Calu3 (cell line): ENCODE measurements at places on chromosomes 4 and X.
A peak's percentile ranks its signal among the peaks of the same experiment; 100 is the strongest.

DNA sequence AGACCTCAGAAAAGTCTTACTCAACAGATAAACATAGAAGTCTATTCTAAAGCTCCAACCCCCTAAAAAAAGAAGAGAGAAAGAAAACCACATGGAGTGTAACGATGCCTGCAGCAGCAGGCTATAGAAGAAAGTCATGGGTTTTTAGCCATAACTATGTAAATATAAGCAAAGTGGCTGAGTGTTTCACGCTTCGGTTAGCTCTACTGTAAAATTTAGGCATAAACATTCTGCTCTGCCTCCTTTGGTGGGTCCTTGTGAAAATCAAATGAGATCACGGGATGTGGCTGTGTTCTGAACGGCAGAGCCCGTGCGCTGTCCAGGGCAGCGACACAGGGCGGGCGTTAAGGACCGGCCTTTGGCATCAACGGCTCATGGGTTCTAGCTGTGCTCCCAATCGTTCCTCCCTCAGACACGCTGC is 78.4 kb downstream of the IRF2 start:
- DNase-seq, result no peak
- H3K27ac ChIP-seq, result no peak overlapping the region
- no peaks in the 10 kb centered on the region for H3K4me1 ChIP-seq

GRCh38 chr4:118086344-118086743 is 52.1 kb downstream of the NDST3 start:
- no peaks in the 10 kb centered on the region for H3K36me3 ChIP-seq
- no peaks in the 10 kb centered on the region for H3K27me3 ChIP-seq
- DNase-seq, result peak; percentile 1
- no peak overlapping the region for H3K27ac ChIP-seq
- no peaks in the 10 kb centered on the region for H3K4me1 ChIP-seq

DNA sequence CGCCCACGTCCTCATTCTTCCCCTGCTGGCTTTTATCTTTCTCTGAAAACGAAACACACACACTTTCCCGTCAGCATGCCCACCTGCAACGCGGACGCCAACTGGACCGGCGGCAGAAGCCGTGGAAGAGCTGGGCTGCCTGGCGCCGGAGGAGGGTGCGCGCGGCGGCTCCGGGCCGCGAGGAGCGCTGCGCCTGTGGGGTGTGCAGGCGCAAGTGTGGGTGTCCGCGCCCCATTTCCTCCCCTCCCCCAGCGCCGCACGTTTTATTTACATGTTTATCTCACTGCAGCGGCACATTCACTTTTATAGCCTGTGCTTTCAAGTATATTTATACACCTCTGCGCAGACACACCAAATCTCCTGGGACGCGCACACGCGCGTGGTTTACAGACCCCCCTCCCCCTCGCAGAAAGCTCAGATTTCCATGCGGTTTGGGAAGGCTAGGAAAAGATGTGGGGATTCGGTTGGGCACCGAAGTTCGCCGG is 1.5 kb downstream of the PITX2 start:
- no peak overlapping the region for H3K27ac ChIP-seq
- H3K36me3 ChIP-seq, result no peaks in the 10 kb centered on the region
- no peaks in the 10 kb centered on the region for H3K4me1 ChIP-seq
- no peak for DNase-seq
- no peak overlapping the region for H3K4me3 ChIP-seq

GRCh38 chr4:120855307-120856001 is 67.1 kb downstream of the PRDM5 start:
- no peaks in the 10 kb centered on the region for H3K36me3 ChIP-seq
- no peak overlapping the region for H3K4me3 ChIP-seq
- no peaks in the 10 kb centered on the region for H3K27me3 ChIP-seq
- H3K27ac ChIP-seq, result no peak overlapping the region

DNA sequence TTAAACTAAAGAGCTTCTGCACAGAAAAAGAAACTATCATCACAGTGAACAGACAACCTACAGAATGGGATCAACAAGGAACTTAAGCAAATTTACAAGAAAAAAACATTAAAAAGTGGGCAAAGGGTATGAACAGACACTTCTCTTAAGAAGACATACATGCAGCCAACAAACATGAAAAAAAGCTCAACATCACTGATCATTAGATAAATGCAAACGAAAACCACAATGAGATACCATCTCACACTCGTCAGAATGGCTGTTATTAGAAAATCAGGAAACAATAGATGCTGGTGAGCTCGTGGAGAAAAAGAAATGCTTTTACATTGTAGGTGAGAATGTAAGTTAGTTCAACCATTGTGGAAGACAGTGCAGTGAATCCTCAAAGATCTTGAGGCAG is 27.8 kb downstream of the PAPSS1 start:
- H3K36me3 ChIP-seq, result no peaks in the 10 kb centered on the region
- DNase-seq, result no peak
- no peak overlapping the region for H3K27ac ChIP-seq
- no peaks in the 10 kb centered on the region for H3K4me1 ChIP-seq

- DNase-seq, result no peak
- H3K4me1 ChIP-seq, result peaks cover 5% of the 10 kb centered on the region
- no peaks in the 10 kb centered on the region for H3K27me3 ChIP-seq
- H3K36me3 ChIP-seq, result no peaks in the 10 kb centered on the region
- H3K27ac ChIP-seq, result no peak overlapping the region
Observed at GRCh38 chrX:152905081-152905420, 7.2 kb downstream of the ZNF185 start.

- H3K27me3 ChIP-seq, result no peaks in the 10 kb centered on the region
- H3K4me3 ChIP-seq, result no peak overlapping the region
- no peaks in the 10 kb centered on the region for H3K36me3 ChIP-seq
- no peak for DNase-seq
- no peak overlapping the region for H3K27ac ChIP-seq
- H3K4me1 ChIP-seq, result peaks cover 12% of the 10 kb centered on the region
Observed at GRCh38 chr4:100826808-100827548, 309.2 kb upstream of the EMCN start.

DNA sequence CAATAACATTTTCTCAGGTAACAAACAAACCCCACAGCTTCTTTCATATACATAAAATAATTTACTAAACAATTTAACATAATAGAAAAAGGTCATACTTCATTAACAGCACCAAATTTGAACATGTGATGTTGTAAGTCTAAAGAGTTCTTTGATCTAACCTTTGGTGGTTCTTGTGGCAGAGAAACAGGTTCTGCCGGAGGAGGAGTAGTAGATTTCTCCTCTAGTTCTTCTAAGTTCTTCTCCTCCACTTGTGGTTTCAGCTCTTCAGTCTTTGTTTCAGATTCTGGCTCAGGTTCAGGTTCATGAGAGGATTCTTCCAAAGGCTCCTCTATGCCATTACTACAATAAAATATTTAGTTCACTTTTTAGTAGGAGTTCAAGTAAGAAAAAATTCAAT is 18.3 kb downstream of the G3BP2 start:
- no peak overlapping the region for H3K4me3 ChIP-seq
- peaks cover 13% of the 10 kb centered on the region for H3K4me1 ChIP-seq
- H3K36me3 ChIP-seq, result peaks cover 28% of the 10 kb centered on the region
- DNase-seq, result no peak
- H3K27ac ChIP-seq, result no peak overlapping the region
- H3K27me3 ChIP-seq, result no peaks in the 10 kb centered on the region

GRCh38 chr4:55947912-55948725 is 626 bp upstream of the CEP135 start:
- H3K4me1 ChIP-seq, result peaks cover 16% of the 10 kb centered on the region
- H3K27ac ChIP-seq, result peak overlapping the region; percentile 86
- no peaks in the 10 kb centered on the region for H3K27me3 ChIP-seq

DNA sequence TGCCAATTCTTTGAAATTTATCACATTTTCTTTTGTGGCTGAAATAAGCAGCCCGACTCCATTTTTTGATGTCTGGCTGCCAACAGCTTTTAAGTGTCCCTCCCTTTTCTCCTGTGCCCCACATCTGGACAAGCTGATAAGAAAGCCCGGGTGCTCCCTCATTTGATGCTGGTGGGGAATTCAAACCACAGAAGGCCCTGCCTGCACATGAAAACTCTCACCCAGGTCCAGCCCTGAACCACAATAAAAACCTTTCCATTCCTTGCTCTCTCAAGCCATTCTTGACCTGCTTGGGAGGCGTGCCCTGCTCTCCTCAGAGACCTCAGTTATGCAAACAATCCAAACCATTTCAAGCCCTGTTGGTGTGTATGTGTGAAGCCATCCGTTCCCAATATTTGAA is 93.9 kb downstream of the FAM53A start:
- H3K27ac ChIP-seq, result no peak overlapping the region
- no peaks in the 10 kb centered on the region for H3K4me1 ChIP-seq

GRCh38 chrX:110002300-110003166 is at the start of gene TMEM164:
TSS of gene TMEM164 (plus strand) at chrX:110003114. CDS start at chrX:110003775, 661 bp downstream.
- H3K4me1 ChIP-seq, result peaks cover 39% of the 10 kb centered on the region
- peak; percentile 85 for DNase-seq
- H3K27me3 ChIP-seq, result peaks cover 10% of the 10 kb centered on the region
- H3K36me3 ChIP-seq, result peaks cover 29% of the 10 kb centered on the region
- peak within 1 kb of the TSS; percentile 89 for H3K27ac ChIP-seq

DNA sequence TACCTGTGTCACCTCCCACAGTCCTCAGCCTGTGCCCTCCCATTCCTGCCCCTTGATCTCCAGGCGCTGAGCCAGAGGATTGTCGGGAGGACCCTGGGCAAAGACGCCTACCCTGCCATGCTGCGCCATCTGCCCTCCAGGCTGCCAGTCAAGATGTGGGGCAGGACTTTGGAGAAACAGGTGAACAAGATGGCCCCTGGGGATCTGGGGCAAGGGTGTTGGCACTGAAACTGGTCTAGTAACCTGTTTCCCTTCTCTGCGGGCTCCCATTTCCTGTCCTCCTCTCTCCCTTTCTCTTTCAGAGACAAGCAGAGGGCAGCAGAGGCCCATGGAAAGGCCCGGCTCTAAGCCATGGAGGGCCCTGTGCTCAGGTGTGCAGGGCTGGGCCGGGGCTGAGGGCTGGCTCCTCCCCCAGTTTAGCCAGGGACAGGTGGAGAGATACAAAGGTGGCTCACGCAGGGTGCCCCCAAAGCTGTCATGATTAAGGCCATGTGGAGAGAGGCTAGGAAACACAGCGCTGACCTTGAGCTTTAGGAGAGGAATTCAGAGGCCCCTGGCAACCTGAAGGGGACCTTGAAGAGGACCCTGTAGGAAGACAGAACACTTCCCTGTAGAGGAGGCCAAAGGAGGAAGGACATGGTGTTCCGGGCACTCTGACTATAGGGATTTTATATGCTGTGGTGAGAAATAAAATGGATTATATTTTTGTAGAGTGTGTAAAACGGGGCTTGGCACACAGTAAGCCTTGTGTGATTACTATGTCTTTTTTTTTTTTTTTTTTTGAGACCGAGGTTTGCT is at the start of gene GLOD5:
TSS of gene GLOD5 (plus strand) at position 74 of the 798 bp plus-strand sequence. CDS start at position 118, 44 bp downstream.
- H3K4me3 ChIP-seq, result peak within 1 kb of the TSS; percentile 68
- H3K36me3 ChIP-seq, result peaks cover 7% of the 10 kb centered on the region
- H3K27ac ChIP-seq, result peak within 1 kb of the TSS; percentile 99
- peaks cover 12% of the 10 kb centered on the region for H3K4me1 ChIP-seq
- DNase-seq, result peak; percentile 86

- no peaks in the 10 kb centered on the region for H3K36me3 ChIP-seq
- no peak overlapping the region for H3K27ac ChIP-seq
- H3K4me1 ChIP-seq, result no peaks in the 10 kb centered on the region
- DNase-seq, result no peak
Observed at GRCh38 chr4:147059064-147059731, 113.5 kb upstream of the TTC29 start.

- no peak for DNase-seq
- H3K27ac ChIP-seq, result peak overlapping the region; percentile 78
- H3K36me3 ChIP-seq, result peaks cover 24% of the 10 kb centered on the region
- H3K27me3 ChIP-seq, result no peaks in the 10 kb centered on the region
Observed at GRCh38 chr4:76680952-76681351, 217.0 kb downstream of the SOWAHB start.

DNA sequence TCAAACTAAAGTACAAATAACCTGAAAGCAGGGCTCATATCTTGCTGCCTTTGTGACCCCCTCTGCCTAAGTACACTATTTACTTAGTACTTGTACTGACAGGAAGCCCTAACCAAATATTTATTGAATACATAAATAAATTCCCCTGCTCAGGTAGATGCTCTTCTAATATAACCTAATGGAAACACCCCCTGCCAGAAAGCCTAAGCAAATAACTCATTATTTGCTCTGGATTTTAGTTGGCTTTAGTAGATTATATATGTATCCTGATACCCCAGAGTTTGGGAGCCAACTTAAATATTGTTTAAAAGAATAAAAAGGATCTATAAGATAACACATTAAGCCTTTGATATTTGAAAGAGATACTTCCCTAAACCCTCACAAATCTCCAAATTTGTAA is 318.2 kb downstream of the PPP1R2C start:
- H3K27me3 ChIP-seq, result no peaks in the 10 kb centered on the region
- no peak for DNase-seq

DNA sequence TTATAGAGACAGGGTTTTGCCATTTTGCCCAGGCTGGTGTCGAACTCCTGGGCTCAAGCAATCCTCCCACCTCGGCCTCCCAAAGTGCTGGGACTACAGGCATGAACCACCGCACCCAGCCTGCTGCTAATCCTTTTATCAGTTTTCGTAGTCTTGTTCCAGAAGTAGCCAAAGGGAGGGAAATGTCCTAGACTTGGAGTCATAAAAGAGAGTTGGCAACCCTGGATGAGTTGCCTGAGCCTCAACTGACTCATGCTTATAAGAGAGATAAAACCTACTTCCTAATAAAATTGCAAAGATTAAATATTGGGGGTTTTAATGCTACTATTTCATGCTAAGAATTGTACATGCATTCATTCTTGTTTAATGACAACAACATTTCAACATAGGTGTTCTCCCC is 44.3 kb downstream of the CD40LG start:
- H3K36me3 ChIP-seq, result no peaks in the 10 kb centered on the region
- DNase-seq, result no peak
- no peaks in the 10 kb centered on the region for H3K27me3 ChIP-seq
- no peak overlapping the region for H3K4me3 ChIP-seq
- H3K4me1 ChIP-seq, result peaks cover 25% of the 10 kb centered on the region

GRCh38 chr4:165426331-165426730 is 47.5 kb downstream of the CPE start:
- H3K4me1 ChIP-seq, result no peaks in the 10 kb centered on the region
- H3K27me3 ChIP-seq, result no peaks in the 10 kb centered on the region
- no peak overlapping the region for H3K4me3 ChIP-seq
- H3K36me3 ChIP-seq, result no peaks in the 10 kb centered on the region
- no peak for DNase-seq

- no peak for DNase-seq
- no peaks in the 10 kb centered on the region for H3K27me3 ChIP-seq
- no peaks in the 10 kb centered on the region for H3K4me1 ChIP-seq
- H3K36me3 ChIP-seq, result no peaks in the 10 kb centered on the region
- no peak overlapping the region for H3K4me3 ChIP-seq
Observed at GRCh38 chr4:149344436-149344835, 471.2 kb downstream of the IQCM start.

- DNase-seq, result no peak
- no peak overlapping the region for H3K4me3 ChIP-seq
- H3K36me3 ChIP-seq, result peaks cover 34% of the 10 kb centered on the region
- H3K27me3 ChIP-seq, result no peaks in the 10 kb centered on the region
- no peak overlapping the region for H3K27ac ChIP-seq
- H3K4me1 ChIP-seq, result no peaks in the 10 kb centered on the region
Observed at GRCh38 chrX:70496491-70496890, 51.9 kb downstream of the DLG3 start.

DNA sequence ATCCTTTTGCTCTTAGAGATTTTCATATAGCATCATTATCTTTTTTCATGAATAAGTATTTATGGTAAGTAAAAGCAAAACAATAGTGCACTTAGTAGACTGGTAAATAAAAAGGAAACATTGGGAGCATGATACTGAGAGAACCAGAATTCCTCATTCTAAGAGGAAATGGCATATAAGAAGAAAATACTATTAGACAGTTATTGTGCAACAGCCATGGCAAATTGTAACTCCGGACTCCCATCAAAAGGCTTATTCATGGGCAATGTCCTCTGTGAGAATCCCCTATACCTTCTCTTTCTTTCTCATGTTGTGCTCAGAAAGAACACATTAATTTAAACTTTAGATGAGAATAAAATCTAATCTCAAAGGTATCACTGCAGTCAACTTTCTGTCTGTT is 42.4 kb downstream of the SPATA18 start:
- no peaks in the 10 kb centered on the region for H3K36me3 ChIP-seq
- peaks cover 30% of the 10 kb centered on the region for H3K27me3 ChIP-seq
- no peak overlapping the region for H3K27ac ChIP-seq
- DNase-seq, result no peak
